ENCODE measurements at places on chromosomes 7 and 10.
A peak's percentile ranks its signal among the peaks of the same experiment; 100 is the strongest.

GRCh38 chr7:18689551-18689950, 194.0 kb downstream of the HDAC9 start:
- no peak for DNase-seq

GRCh38 chr10:128476845-128477244, 350.6 kb upstream of the MKI67 start:
- DNase-seq: no peak

- DNase-seq: no peak
Measured at GRCh38 chr7:64628721-64629120, 37.2 kb upstream of the ZNF107 start.

DNA sequence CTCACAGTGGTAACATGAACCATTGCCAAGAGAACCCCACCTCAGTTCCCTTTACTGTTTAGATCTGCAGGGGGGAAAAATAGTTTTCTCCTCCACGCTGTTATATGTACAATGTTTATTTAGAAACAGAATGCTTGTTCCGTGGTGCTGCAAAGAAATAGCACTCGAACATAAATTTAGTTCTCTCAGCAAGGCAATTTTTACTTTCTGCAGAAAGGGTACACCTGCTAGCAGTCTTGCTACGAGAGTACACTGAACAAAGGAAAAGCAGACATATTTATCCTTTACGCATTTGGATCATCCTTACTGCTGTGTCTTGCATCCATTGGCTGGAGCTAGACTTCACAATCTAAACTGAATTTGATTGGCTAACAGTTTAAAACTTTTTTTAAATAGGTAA, 178.5 kb downstream of the HECW1 start:
- no peak for DNase-seq

DNA sequence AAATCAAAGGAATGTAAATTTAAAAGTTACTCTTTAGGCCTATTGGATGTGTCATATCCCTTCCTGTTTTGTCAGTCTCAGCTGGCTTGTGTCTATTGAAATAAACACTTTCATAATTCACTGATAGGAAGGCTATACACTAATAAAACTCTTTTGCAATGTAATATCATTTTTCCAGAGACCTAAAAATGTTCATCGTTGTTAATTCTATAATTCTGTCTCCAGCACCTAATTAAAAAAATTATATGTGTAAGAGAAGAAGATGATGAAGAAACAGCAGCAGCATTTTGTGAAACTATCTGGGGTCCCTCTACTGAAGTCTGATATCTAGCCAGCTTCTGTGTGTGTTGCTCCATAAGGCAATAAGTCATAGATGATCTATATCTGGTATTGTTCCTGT, 602.7 kb downstream of the ETV1 start:
- DNase-seq: no peak

DNA sequence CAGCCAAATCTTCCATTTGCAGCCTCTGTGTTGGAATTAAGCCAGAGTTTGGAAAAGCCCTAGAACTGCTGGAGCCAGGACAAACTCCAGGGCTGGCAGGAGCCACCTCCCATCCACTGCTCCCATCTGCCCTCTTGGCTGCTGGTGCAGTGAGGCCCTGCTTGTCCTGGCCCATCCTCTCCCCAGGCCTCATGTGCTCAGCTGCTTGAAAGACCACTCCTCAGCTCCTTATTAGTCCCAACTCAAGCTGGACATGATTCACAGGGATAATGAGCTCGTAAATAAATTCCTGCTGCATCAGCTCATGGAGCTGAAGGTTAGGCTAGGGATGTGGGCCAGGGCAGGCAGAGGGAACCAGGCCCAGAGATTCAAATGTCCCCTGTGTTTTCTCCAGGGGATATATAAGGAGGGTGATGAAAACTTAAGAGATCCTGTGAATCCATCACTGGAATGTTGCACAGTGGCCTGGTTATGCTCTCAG, 282.8 kb downstream of the RPS24 start:
- no peak for DNase-seq

- peak; percentile 32 for DNase-seq
Measured at GRCh38 chr7:139108266-139109187, 993 bp downstream of the ZC3HAV1 start.

DNA sequence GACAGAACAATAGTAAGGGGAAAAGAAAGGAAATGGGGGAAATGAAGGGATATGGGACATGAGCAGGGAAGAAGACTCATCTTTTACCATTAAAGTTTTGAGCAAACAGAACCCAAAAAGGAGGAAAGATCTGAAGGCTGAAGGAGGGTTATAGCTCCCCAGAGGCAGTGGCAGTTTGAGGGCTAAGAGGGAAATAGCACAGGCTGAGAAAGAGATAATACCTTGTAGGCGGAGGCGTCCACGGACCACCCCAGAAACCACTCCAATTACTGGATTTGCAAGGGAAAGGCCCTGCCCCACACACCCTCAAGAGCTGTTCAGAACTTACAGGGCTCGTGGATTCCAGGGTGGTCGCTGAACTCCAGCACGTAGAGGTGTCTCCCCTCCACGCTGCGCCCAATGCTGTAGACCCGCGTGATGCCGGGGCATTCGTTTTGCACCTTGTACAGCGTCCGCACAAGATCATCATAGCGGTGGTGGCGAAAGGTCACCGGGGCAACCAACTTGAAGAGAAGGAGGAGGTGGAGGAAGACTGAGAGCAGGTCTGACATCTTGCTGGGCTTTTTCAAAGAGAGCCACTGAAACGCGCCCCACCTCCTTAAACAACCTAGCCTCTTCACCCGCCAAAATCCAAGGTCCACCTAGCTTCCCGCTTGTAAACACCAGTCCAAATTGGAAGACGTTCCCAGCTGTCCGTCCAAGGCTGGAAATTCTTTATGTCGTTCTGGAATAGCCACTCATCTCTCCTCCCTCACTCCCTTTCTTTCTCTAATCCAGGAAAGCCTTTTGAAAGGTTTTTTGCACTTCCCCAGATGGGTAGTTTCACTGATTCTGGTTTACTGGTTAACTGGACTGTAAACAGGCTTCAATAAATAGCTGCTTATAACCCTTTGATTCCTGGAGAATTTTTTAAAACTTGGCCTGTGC, at the start of gene CPN1:
TSS of gene CPN1 (minus strand) at position 795 of the 927 bp plus-strand sequence. CDS start at position 551, 244 bp downstream.
- DNase-seq: no peak

GRCh38 chr7:14950013-14950412, 47.5 kb upstream of the DGKB start:
- no peak for DNase-seq

- no peak for DNase-seq
Measured at GRCh38 chr10:78905957-78906308, 162.8 kb upstream of the ZMIZ1 start.

DNA sequence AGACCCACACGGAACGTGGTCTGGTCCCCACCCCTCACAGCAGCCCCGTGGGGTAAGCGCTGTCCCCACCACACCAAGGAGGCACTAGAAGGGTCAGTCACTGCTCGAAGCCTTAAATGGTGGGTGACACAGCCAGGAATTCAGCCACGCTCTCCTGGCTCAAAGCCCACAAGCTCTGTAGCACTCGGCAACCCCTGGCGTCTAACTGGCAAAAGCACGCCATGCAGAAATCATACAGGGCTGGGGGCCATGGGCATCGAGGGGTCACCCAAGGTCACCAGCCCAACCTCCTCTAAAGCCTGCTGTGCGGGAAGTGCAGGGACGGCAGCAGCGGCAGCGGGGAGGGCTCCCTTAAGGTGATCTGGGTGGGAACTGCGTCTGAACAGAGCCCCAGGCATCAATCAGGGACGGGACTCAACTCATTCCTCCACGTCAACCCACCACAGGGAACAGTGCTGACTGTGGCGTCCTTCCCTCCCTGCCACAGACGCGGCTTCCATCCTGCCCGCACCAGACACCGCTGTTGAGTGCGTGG, 7.8 kb downstream of the GPER1 start:
- no peak for DNase-seq

DNA sequence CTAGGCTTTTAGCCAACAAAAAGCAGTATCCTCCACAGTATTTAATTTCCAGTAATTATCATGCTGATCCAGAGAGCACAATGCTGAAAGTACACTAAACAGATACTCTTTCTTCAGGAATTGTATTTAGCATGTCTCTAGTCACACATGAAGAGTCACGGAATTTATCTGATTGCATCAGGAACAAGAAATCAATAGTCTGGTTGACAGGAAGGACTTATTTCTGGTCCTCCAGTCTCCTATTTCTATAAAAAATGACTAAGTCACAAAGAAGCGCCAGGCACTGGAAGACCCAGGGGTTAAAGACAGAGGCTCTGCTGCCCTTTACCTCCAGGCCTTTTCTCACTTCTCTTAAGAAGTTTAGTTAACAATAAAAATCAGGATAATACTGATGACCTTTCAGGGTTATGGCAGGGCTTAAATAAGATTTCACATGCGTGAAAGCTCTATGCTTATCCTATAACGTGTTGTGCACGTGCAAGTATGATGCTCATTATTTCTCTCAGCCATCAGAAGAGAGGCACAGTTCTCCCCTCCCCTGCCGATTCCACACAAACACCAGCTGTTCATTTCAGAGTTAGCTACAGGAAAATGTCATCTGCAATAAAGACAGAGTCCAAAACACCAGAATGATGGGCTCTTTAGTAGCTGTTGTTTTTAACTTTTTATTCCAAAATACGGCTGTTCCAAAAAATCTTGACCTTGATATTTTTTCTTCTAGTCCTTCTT, 36.9 kb downstream of the SLC26A4 start:
- no peak for DNase-seq

DNA sequence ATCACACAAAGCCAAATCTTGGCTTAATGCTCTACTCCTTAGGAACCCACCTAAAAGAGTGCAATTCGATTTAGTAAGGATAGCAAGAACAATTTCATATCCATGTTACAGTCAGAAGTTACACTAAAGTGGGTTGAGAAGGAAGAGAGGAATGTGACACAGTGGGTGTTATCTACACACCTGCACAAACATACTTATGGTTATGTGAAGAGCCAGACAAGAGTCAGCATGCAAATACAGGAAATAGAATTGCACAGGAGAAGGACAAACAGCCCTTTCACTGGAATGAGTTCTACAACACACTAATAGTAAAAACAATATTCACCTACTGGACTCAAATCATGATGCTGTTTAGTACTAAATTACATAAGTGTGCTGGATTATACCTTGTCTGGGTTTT, 262.8 kb downstream of the DGKB start:
- no peak for DNase-seq

DNA sequence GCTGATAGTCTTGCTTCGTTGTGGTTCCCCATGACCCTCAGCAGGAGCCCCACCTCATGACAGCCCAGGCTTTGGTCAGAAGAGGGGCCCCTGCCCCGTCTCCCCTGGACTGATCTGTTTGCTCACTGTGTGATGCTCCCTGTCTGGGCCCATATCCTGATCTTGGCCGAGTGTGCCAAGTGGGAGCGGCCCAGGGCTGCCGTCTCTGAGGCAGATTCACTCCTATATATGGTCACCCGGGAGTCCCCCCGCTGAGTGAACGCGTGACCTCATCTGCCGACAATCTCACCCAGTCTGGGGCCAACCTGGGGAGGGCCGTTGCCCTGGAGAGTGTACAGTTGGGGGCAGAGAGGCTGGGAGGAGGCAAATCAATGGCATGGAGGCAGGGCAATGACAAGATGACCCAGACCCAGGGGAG, 34.5 kb downstream of the PPIF start:
- no peak for DNase-seq

DNA sequence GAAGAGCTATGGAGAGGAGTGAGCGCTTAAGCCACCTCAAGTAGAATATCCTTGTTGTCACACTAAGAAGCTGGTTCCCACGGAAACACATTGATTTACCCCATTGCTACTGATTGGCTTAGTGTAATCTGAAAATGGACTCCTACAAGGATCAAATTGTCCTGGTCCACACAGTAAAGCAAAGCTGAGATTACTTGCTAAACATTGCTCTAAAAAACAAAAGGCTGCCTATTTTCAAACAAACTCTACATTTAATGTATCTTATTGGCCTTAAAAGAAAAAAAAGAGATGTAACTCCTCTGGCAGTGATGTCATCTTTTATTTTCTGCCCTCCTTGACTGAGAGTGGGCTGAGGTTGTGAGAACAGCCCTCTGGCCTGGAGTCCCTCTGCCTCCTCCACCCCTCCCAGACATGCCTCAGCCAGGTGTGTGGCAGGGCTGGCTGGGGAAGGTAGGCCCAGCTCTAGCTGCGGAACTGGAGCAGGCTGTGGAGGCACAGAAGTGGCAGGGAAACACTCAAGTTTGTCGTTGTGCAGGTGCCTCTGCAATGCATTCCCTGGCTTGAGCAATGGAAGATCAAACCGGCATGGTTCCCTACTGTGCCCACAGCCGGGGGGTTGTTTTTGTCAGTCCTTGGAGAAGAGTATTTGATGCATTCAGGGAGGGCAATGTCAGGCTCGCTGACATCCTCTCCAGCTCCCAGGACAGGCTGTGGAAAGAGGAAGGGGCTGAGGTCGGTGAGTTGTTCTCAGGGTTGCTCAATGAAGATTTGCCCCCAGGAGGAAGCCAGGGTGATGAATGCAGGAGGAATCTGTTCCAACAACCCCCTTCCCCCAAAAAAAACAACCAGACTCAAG, 9.1 kb downstream of the KLF6 start:
- peak; percentile 67 for DNase-seq

DNA sequence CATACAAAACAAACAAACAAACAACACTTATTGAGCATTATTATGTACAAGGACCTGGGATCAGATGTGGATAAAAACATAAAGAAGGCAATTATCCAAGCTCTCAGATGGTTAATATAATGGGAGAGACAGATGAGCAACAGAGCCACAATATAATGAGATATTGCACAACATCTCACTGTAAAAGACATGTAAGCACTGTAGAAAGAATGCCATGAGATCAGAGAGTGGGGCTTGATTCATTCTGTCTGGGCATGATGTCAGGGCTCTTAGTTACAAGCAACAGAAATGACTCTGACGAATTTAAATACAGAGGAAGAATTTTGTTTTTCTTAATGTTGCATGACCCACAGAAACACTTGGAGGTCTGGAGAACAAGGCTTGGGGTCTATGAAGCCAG, 164.7 kb upstream of the PLXDC2 start:
- DNase-seq: no peak

- DNase-seq: no peak
Measured at GRCh38 chr10:73648975-73649829, 6.6 kb downstream of the SYNPO2L start.

- DNase-seq: no peak
Measured at GRCh38 chr7:19369182-19369581, 224.0 kb upstream of the FERD3L start.

DNA sequence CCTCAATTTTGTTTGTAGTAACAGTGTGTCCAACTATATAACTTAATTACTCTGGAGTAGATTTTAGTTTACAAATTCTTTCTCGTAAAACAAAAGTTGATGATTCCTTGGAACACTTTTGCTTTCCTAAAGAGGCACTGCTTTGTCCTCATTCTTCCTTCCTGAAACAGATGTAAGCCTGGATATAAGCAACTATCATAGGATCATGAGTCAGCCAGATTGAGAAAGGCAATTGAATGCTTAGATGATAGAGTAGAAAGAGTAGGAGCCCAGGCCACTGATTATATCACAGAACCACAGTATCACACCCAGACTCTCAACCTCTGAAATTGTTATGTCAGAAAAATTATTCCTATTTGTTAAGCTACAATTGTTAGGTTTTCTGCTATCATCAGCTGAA, 69.9 kb downstream of the TMEM106B start:
- peak; percentile 34 for DNase-seq

GRCh38 chr7:83908526-83908925, 259.6 kb upstream of the SEMA3E start:
- peak; percentile 8 for DNase-seq
